ENCODE measurements at places on chromosomes 5 and 9. TPM values are rescaled to one million over a fixed set of nuclear protein-coding genes. Genes with fewer than 3 reads are reported as not detected.

The PCDHGB3 gene
- 0.16 TPM for total RNA-seq

The CDO1 gene
- 0.18 TPM for total RNA-seq

The CENPP gene
- total RNA-seq, result 22.5 TPM

The NPR3 gene
- 0.16 TPM for total RNA-seq

The TMEM215 gene
- not detected for total RNA-seq

The SPATA31C1 gene
- total RNA-seq, result not detected

DNA sequence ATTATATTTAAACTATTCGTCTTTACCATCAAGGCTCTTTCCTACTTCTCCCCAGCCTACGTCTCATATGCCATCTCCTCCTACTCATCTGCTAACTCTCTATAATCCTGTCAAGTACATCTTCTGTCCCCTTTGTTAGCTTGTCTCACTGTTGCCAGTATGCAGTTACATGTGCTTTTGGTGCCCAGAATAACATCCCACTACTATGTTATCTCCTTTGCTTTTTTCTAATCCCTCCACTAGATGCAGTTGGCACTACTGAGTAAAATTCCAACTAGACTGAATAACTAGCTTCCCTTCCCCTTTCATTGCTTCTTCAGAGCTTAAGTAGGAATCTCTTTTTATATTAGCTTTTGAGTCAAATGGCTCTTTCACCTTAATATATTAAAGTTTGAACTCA, 3.0 kb upstream of the ARRDC3 start:
- no peak for DNase-seq

GRCh38 chr9:102779356-102779755, 215.8 kb upstream of the CYLC2 start:
- DNase-seq, result no peak

DNA sequence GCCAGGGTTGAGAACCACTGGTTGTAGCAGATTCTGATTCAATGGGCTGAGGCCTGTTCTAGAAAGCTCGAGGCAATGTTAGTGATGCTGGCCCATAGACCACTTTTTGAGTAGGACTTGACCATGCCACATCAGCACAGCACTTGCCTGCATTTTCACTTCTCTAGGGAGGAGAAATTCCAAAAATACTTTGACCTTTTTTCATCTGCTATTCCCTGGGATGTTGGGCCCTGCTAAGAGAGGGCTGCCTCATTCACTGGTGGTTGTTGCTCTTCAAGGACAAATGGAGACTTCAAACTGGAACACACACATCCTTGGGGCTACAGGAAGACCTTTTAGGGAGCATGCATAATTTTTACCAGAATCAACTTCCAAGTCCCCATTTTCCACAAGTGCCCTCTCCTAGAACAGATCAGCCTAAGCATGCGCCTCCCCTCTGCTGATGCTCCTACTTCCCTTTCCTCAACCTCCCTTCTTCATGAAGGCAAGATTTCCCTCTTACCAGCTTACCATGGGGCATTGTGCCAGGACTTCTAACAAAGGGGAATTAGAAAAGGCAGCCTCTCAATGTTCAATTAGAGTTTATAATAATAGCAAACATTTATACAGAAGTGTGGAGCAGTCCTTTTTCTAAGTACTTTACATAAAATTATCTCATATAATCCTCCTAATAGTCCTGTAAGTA, 12.7 kb upstream of the TGFBI start:
- DNase-seq, result no peak

DNA sequence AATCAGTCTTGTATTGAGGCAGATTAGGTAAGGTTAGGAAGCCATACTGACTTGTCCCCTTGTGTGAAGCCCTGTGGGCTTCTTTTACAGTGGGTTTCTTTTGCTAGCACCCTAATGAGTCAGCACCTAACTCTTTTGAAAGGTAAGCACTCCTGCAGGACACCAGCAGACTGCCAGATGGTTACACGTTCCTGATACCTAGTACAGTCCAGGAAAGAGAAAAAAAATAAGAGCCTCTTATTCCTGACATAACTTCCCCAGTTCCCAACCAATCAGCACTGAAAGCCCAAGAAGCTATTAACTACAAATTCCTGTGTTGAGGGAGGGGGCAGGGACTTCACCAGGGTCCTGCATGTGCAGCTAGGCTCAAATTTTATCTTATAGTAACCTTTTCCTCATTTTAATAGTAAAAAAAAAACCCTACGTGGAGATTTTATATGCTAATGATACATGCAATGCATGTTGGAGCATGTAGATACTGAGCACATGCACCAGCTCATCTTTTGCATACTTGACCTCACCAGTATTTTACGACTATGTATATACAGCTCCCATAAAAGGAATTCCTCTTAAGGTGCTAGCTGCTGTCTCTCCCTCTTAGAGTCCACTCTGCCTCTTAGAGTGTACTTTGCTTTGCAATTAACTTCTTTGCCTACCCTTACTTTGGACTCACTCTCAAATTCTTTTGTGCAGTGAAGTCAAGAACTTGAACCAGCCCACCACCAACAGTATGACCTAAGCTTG, 84.7 kb upstream of the RORB start:
- DNase-seq, result no peak

GRCh38 chr5:163861670-163862069, 356.3 kb downstream of the MAT2B start:
- DNase-seq, result no peak

DNA sequence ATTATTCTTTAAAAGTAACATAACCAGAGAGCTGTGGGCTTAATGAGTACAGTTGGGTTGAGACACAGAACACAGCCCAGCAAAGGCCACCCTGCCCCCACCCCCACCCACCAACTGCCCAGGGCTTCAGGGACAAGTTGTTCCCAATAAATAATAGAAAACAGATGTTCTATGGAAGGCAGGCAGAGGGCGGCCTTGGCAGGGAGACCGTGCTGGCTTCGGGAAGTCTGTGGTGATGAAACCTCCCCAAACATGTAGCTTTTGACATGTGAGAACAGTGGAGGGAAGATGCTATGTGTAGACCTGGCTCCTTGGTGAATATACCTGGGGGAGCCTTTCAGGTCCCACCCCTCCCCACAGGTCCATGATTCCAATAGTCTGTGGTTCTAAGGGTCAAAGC, 10.0 kb downstream of the TRAF1 start:
- no peak for DNase-seq

GRCh38 chr5:100575815-100576214, 40.6 kb downstream of the FAM174A start:
- DNase-seq, result no peak

DNA sequence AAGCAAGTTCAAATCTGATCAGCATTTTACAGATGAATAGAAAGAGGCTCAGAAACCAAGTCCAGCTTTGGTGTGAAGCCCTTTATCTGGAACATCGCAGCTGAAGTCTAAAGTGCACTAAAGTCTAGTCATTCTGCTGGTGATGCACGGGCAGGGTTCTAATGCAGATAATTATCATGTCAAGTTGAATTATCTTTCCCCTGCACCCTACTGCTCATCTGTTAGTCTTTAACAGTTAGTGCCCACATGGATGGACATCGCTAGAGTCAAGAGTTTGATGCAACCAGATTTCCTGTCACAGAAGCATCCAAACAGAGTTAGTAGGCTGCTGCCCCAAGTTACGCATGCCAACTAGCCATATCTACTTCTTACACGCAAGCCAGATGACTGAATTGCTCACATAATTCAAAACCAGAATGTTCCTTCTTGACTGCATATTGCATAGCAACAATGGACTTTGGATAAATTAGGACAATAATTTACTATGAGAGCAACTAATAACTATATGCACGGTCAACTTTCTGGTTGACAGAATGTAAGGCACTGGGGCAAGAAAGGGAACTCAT, 1.6 kb upstream of the TOMM5 start:
- DNase-seq, result no peak

DNA sequence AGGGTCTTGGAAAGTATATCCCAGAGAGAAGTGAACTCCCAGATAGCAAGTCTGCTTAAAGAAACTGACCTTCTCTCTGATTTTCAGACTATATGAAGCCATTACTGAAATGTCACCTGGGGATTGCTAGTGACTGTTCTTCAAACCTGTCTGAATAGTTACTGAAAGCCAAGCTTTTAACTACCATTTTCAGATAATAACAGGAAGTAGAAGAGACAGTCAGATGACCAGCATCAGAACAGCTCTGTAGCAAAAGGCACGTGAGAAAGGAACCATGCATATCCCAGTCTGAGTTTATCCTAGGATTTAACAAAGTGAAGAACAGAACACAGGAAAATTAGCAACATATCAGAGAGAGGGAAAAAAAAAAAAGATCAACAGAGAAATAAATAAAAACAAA, 74.9 kb upstream of the SELENOP start:
- no peak for DNase-seq

- no peak for DNase-seq
These were observed 26.3 kb upstream of the TNPO1 start for GRCh38 chr5:72790186-72790585.

- no peak for DNase-seq
These were observed 14.4 kb upstream of the HRCT1 start for GRCh38 chr9:35891646-35892045.

DNA sequence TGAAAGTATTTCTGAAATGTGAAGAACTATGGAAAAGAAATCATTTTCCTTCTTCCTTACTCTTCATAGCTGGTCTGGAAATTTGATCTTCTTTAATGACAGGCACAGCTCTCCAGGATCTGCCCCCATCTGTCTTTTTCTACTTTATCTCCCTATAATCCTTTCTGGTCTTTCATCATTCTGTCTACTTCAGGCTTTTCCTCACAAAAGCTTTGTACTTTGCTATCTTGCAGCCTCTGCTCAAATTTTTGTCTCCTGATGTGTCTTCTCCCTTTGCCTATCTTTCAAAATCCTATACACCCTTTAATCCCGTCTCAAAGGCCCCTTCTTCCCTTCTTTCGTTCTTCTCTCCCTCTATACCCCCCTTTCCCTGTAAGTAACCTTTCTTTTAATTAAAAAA, 114.9 kb upstream of the ATP10B start:
- no peak for DNase-seq

GRCh38 chr5:95114902-95115301, 170.0 kb downstream of the MCTP1 start:
- no peak for DNase-seq

- DNase-seq, result no peak
These were observed 18.8 kb downstream of the RGS3 start for GRCh38 chr9:113482341-113482740.

DNA sequence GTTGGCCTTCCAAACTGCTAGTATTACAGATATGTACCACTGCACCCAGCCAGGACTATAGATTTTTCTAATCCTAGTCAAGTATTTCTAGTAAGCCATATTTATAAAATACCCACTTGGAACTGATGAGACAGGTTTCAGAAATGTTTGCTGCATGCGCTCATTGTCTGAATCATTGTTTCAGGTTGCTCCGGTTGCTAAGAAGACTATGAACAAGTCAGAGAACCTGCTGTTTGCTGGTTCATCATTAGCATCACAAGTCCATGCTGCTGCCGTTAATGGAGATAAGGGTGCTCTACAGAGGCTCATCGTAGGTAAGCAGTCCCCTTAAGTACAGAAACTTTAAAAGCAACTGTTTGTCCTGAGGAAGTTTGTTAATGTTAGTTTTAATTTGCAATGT, 5.3 kb downstream of the INVS start:
- DNase-seq, result no peak

DNA sequence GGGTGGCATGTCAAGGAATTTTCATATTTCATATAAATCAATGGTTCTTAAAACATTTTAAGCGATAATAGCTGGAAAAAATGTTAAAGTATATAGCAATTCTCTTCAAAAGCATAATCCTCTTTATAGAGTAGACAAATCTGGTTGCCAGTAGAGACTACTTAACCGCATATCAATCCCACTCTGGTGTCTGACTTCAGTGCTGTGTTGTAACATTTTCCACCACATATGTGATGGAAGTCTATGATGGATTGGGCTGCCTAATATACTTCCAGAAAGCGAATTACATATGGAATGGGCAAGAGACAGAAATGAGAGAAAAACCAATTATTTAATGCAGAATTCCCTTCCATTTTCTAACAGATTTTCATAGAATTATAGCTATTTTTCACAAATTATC, 54.3 kb downstream of the FBN2 start:
- DNase-seq, result no peak

DNA sequence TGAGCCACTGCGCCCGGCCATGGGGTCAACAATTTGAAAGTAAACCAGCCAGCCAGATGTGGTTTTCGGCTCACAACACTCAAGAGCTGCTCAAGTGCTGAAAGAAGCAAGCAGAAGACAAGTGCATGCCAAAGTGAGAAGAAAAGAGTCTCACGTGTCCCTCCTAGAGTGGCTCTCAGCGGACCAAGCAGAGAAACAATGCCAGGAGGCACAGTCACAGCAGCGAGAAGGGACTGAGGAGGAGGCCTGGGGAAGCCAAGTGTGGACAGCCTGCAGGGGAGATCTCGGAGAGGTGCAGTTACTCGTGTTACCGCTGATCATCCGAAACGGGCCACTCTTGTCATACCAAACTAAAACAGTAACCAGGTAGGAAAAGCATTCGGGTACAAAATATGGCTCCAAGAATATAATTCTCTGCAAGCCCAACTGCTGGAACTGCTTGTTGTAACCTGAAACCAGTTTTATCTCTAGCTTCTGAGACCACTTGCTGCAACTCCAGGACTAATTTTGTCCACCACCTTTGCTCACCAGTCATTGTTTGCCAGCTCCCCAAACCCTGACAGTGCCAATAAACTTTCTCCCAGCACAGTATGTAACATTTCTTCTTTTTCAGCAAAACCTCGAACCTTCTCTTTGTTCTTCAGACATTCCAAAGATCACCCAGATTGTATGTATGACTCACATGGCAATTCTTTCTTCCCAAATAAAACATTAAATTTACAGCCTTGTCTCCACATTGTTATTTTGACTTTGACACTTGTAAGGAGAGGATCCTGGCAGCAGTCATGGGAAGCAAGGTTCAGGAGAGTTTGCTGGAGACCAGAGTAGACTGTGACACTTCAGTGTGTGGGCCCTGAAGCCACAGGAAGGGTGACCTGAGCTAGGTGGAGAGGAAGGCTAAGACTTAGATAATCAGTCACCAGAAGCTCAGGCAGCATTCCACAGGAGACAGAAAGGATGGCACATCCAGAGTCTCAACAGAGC, 6.3 kb downstream of the SLC35D2 start:
- DNase-seq, result no peak

GRCh38 chr9:123375469-123376132, 19.6 kb downstream of the CRB2 start:
- no peak for DNase-seq

- no peak for DNase-seq
These were observed 321.0 kb upstream of the IRX4 start for GRCh38 chr5:2203774-2204173.

GRCh38 chr5:43255704-43256103, 57.5 kb downstream of the HMGCS1 start:
- no peak for DNase-seq

All from activated CD8-positive, alpha-beta T cell treated with anti-CD3 and anti-CD28 coated beads for 36 hours (primary cell).